Endothelial cell (in vitro differentiated cells): ENCODE measurements at places on chromosomes 6 and 20. TPM values are rescaled to one million over a fixed set of nuclear protein-coding genes. Genes with fewer than 3 reads are reported as not detected.

GRCh38 chr6:11613858-11614257, 76.3 kb downstream of the TMEM170B start:
- DNase-seq, result no peak

DNA sequence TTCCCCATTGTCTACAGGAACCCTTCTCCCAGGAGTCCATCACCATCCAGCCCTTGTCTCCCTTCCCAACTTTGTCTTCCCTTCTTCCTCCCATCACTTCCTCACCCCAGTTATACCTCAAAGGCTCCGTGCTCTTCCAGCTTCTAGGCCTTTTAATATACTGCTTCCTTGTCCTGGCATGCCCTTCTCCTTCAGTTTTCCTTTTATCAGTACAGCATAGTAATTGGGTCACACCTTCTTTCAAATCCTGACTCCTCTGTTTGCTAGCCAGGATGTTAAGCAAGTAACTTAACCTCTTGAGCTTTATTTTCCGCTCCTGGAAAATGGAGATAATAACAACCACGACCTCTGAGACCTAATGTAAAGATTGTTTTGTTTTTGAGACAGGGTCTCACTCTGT, 54.9 kb upstream of the PNRC1 start:
- DNase-seq, result no peak

DNA sequence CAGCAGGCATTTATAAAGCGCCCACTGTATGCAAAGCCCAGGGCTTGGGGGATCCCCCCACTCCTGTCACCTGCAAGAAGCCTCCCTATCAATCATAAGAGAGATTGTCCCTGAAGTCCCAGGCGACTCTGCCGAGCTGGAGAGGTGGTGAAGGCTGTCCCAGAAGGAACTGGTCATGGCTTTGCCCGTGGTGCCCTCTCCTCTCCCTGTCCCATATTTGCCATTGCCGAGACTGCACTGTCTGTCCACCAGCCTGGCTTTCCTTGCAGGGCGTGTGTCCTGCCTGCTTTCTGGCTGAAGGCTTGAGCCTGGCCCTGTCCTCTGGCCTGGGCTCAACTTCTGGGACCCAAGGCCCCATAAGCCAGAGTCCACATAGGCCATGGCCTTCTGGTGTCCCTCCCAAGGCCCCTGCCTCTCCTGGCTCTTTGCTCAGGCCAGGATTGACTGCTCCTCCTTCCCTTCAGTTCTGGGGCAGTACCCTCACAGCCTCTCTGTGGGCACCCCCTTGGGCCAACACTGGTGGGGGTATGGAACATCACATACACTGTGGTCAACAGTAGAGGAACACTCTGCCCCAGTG, 46.9 kb downstream of the CPXM1 start:
- DNase-seq, result no peak

GRCh38 chr20:16286601-16287000, 286.6 kb downstream of the KIF16B start:
- no peak for DNase-seq

GRCh38 chr6:33419580-33420490, at the start of gene SYNGAP1:
Gene SYNGAP1, plus strand, starts transcription at chr6:33420065. Its CDS starts 200 bp downstream, at chr6:33420265.
- DNase-seq, result no peak

DNA sequence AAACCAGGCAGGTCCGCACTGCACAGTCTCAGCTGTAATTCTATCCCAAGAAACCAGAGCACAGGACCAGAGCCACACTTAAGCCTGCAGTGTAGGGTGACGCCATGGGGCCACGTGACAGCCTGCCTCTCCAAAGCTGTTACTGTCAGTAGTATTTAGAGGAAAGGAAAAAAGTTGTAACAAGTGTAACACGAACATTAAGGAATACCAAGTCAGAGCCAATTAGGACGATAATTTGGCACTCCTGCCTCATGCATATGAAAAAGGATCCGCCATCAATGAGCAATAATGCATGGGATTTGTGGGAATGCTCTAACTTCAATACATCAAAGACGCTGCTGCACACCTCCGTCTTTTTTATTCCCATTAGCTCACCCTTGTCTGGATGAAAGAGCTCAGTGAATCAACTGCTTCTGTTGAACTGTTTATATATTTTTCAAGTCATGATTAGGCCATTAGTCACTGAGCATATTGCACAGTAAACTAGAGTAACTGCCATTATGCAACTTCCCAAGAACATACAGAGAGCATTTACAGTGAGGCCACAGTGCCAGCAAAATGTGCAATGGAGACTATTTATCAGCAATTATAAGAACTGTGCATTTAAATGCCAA, 79.9 kb downstream of the ATXN1 start:
- DNase-seq, result no peak

- no peak for DNase-seq
Measured at GRCh38 chr6:135743476-135743875, 108.0 kb upstream of the PDE7B start.

Gene TAAR9
- total RNA-seq, result not detected

Gene CDH26
- total RNA-seq, result 5.4 TPM

Gene MAPK13
- total RNA-seq, result 6.6 TPM

GRCh38 chr6:135062735-135063134, 8.1 kb upstream of the HBS1L start:
- no peak for DNase-seq

Gene GNAS-AS1
- total RNA-seq, result 4.9 TPM

DNA sequence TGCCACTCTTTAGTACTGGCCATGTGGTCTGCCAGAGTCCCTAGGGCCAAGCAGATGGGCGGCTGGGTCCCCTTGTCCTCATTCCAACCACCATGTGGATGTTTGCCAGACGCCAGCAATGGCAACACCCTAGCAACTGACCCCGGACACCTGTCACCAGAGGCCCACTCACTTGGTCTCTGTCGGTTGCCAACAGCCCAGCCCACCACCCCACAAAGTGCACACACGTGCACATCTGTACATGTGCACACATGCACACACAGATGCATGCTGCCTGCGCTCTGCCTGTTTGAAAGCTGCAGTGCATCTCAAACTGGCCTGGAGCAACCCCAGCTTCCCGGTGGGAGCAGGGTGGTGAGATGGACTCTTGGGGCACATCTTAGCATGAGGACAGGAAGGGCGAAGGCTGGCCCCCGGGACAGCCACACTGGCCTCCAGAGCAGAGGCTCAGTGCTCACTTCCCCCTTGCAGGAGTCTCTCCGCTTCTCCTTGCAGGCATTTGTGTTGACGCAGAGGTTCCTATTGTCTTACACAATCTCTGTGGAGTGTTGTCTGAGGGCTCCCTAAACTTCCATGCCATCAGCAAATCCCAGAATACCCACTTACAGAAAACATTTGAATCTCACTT, 54.0 kb downstream of the PSMG4 start:
- no peak for DNase-seq

DNA sequence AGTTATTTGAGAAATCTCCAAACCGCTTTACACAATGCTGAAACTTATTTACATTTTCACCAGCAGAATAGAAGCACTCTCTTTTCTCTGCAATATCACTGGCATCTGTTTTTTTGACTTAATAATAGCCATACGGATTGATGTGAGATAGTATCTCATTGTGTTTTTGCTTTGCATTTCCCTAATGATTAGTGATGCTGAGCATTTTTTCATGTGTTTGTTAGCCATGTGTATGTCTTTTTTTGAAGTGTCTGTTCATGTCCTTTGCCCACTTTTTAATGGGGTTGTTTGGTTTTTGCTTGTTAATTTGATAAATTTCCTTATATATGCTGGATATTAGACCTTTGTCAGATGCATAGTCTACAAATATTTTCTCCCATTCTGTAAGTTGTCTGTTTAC, 73.6 kb downstream of the FBXO5 start:
- no peak for DNase-seq

Gene NRN1
- total RNA-seq, result 39.6 TPM

- DNase-seq, result no peak
Measured at GRCh38 chr20:14232650-14233049, 104.8 kb downstream of the FLRT3 start.

DNA sequence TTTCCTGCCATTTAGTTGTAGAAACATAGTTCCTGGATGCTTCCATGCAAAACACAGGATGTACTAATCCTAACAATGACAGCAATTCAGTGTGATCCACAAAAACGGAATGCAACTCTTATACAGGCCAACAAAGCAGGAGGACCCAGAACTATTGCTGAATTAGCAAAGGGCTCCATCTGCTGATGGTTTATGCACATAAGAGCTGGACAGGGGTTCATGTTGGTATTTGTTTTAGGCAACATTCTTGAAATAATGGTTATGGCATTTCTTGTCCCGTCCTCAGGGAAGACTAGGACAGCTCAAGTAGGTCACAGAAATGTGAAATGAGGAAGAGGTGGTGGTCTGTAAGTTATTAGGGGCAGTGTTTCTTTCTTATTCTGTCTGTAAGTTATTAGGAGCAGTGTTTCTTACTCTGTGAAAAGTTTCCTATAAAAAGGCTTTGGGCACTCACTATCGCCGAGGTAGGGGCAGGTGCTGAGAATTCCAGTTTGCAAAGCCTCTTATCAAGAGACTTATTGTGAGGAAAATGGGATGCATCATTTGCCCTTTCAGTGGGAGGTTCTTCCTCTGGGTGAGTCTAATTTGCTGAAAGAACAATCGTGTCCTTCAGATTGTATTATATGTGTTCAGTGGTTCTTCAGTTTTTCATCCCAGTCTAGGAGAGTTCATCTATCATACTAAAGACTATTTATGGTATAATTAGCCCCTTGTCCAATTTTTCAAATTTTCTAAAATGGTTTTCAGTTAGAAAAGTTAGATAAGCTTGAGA, 171.1 kb downstream of the MCHR2 start:
- DNase-seq, result peak; percentile 28

Gene ADGRG6
- total RNA-seq, result 8.8 TPM

GRCh38 chr20:35232575-35232974, 6.1 kb downstream of the MMP24 start:
- DNase-seq, result no peak

GRCh38 chr6:128067446-128068118, 166.7 kb upstream of the THEMIS start:
- no peak for DNase-seq

- DNase-seq, result no peak
Measured at GRCh38 chr6:126372626-126373025, 32.7 kb downstream of the CENPW start.

DNA sequence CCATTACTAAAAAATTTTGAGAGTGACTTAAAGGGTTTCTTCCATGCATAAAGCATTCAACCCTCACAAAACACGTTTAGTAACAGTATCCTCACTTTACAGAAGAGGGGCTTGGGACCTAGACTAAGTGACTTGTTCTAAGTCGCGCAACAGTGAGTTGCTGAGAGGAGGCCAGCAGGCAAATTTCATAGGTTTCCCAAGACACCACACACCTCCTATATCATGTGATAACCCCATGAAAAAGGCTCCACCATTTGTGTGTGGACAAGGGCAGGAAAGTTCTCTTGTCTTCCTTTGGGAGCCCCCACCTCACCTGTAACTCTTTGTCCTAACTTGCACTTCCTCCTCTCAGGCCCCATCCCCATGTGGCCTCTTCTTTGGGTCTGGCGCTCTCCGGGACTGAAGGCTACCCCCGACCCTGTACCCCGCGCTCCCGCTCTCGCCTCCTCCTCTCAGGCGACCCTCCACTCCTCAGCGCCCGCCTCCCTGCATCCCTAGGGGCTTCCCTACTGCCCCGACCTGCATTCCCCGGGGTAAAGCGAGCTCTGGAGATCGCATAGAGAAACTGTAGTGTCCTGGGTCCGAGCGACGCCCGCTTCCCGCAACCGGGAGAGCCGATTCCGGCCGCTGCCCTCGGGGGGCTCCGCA, 392 bp downstream of the PSMB8 start:
- DNase-seq, result no peak

Gene RIPPLY2
- not detected for total RNA-seq

Gene SAYSD1
- 10.8 TPM for total RNA-seq

GRCh38 chr6:116461331-116461931, at the start of gene CALHM6:
Gene CALHM6, plus strand, starts transcription at chr6:116461375. Its CDS starts 555 bp downstream, at chr6:116461930.
- no peak for DNase-seq

Gene TMEM74B
- 35.4 TPM for total RNA-seq

GRCh38 chr6:167331565-167331964, 6.7 kb downstream of the TTLL2 start:
- no peak for DNase-seq

DNA sequence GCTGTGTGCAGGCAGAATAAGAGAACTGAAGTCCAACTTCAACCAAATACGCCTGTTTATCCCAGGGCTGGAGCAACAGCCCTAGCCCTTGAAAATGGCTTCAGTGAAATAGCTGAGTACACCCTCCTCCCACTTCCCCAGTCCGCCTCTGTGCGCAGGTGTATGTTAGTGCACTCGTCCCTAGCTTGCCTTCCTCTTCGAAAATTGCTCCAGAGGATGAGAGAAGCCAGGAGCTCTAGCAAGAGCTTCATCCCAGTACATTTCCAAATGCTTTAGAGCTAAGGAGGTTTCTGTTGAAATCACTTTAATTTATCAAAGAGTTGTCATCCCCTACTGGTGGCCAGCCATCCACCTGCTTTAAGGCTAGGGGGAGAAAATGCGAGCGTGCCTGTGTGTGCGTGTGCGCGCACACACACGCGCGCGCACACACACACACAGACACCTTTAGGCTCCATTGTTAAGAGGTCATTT, 5.4 kb upstream of the POU3F2 start:
- no peak for DNase-seq

- DNase-seq, result no peak
Measured at GRCh38 chr6:125082908-125083683, 70.5 kb upstream of the TPD52L1 start.

Gene EPPIN
- not detected for total RNA-seq

Gene TMEM151B
- 0.28 TPM for total RNA-seq

DNA sequence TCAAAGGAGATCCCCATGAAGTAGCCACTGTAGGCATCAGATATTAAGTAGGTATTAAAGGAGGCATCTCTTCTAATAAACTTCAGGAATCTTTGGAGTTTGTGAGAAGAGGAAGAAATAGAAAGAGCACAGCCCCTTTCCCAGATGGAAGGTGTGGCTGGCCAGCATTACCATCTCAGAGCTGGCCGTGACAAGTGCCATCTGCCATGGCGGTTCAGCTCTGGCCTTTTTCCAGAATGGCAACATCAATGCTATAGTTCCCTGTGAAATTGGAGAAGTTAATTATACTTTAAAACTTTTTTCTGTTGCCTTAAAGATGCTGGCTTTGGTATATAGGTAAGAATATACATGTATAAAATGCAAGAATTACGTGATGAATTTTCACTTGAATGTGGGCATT, 51.9 kb upstream of the MCUR1 start:
- DNase-seq, result no peak

DNA sequence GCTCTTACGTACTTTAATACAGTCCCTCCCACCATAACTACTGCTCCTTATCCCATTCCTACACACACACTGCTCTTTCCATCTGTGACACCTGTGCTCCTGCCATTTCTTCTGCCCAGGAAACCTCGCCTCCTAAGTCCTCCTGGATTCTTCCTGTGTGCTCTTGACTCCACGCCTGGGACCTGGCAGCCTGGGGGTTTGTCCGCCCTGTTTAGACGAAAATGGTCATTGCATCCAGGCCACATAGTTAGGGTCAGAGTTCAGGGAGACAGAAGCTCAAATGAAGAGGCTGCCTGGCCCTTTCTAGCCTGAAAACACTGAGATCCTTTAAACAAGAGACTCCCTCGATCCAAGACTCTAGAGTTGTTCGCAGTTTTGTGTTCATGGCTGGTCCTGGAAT, 17.4 kb upstream of the CTNNBL1 start:
- DNase-seq, result no peak

Gene MYCT1
- 178 TPM for total RNA-seq

Gene PRDM13
- total RNA-seq, result not detected

Gene POM121L2
- total RNA-seq, result 1.3 TPM
